ENCODE measurements at places on chromosomes 6 and 20. TPM values are rescaled to one million over a fixed set of nuclear protein-coding genes. Genes with fewer than 3 reads are reported as not detected.

DNA sequence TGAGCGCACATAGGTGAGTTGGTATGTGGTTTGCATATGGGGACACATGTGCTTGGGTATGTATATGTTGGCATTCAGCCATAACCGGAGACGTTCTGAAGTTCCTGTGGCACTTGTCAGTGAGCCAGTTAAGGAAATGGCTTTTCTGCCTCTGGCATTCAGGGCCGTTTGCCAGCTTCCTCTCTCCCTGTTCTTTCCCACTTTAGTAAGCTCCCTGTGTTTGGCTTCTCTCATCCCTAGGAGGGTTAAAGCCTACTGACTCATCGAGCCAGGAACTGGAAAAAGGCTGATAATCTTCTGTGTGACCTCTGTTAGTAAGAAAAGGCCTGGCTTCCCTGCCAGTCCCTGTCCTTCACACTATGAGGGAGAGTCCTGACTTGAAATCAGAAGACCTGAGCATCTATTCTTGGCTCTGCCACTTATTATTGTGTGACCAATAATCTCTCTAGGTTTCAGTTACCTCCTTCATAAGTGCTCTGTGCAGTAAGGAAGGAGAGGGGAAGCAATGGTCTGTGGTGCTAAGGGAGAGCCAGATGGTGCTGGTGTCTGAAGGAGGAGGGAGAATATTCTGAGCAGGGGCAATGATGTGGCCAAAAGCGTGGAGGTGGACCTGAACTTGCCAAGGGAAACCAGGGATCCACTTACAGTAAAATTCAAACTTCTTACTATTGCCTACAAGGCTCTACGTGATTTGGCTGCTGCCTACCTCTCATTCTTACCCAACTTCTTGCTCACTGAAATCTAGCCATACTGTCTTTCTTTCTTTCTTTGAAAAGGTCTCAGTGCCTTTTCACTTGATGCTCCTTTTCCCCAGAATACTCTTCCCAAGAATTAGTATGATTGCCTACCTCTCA, 31.4 kb downstream of the ACSS2 start:
- H3K4me3 ChIP-seq = no peak overlapping the region
- no peaks in the 10 kb centered on the region for H3K27me3 ChIP-seq
- DNase-seq = no peak
- H3K36me3 ChIP-seq = peaks cover 32% of the 10 kb centered on the region

Gene MYB
- total RNA-seq = 82.5 TPM

DNA sequence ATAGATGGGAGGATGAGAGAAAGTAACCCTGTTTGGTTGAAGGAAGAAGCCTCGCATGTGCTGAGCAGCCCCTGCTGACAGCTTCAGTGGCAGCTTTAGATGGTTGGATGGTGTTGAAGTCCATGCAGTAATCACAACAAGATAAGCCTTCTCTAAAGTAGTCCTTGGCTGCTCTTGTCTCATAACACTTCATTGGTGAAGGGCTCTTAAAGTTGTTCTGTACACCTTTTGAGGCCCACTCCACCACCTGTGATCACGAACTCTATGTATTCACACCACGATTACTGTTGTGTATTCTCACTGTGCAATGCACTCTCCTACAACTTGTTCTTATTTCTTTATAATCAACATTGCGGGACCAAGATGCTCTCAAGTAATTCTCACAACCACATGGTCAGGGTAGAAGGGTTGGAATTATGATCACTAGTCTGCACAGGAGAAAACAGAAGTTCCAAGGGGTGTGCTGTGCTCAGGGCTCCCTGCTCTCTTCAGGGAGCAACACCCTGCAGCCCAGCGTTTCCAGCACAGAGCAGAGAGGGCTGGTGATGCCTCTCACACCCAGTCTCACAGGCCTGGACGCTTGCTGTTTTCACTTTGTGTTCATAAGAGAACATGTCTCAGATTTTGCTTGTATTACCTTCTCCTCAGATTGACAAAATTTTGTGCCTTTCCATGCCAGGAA, 294.4 kb downstream of the SMOC2 start:
- no peak for DNase-seq
- no peak overlapping the region for H3K27ac ChIP-seq
- H3K4me1 ChIP-seq = no peaks in the 10 kb centered on the region

GRCh38 chr20:2451939-2452732, 18.5 kb downstream of the SNRPB start:
- peak; percentile 50 for DNase-seq
- H3K27ac ChIP-seq = no peak overlapping the region
- H3K36me3 ChIP-seq = peaks cover 3% of the 10 kb centered on the region
- H3K4me3 ChIP-seq = no peak overlapping the region
- no peaks in the 10 kb centered on the region for H3K27me3 ChIP-seq
- H3K4me1 ChIP-seq = peaks cover 29% of the 10 kb centered on the region

DNA sequence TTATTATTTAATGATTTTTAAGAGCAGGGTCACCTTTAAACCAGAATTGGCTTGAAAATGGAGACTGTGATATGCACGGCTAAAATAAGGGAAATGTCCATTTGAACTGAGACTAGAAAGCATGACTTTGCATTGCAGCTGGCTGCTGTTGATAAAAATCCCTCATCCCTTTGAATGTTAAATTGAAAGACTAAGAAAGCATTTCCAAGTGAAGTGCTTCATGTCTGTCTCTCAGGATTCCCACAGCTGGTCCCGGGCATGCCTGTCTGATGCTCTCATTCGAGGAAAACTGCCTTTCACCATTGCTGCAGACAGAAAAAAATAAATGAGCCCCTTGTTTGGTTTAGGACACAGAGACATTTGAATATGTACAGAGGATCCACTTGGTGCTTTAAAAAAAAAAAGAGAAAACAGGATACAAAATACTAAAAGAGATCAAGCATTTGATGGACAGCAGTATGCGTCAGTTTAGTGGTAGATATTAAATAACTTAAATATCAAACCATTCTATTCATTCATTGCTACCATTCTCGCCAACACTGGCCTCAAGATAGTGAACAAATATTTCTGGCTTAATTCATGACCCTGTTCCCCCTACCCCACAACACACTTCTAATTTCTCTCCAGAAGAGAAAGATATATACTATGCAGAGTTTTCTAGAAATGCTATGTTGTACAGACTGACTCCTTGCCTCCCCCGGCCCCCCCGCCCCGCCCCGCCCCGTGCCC, 55.0 kb downstream of the TBC1D7 start:
- peaks cover 26% of the 10 kb centered on the region for H3K4me1 ChIP-seq
- H3K27ac ChIP-seq = peak overlapping the region; percentile 27
- no peaks in the 10 kb centered on the region for H3K36me3 ChIP-seq
- H3K4me3 ChIP-seq = no peak overlapping the region
- no peak for DNase-seq

- no peaks in the 10 kb centered on the region for H3K4me1 ChIP-seq
- no peaks in the 10 kb centered on the region for H3K27me3 ChIP-seq
- DNase-seq = no peak
Observed at GRCh38 chr6:153849072-153849779, 189.8 kb upstream of the OPRM1 start.

Gene PSORS1C1
- not detected for total RNA-seq

DNA sequence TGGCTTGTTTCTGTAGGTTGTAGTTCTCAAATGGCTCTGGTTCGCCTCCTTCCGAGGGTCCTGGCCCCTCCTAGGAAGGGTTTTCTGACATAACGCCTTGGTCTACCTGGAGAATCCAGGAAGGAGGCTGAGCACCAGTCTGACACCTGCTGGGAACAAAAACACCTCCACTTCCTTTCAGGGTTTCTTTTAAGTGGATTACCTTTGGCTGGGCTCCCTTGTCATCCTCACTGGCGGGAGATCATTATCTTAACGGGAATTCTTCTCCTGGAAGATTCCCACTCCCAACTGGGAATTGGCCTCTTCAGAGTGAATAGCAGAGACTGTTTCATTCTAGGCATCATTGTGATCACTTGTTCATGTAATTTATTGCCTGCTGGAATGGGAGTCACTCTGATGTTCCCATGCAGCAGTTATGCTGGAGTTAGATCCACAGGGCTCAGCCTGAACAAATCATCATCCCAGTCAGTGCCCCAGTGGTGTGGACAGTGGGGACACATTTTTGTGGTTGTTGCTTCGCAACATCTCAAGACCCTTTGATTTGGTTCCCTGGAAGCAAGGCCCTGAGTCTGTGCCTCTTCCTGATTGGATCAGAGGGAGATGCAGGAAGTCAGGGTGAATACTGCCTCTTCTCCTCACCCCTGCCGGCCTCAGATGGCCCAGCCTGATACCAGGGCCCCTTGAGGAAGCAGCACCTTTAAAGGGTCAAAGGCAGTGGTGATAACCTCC, 49.1 kb downstream of the LYRM2 start:
- H3K4me3 ChIP-seq = no peak overlapping the region
- DNase-seq = no peak
- no peak overlapping the region for H3K27ac ChIP-seq
- no peaks in the 10 kb centered on the region for H3K4me1 ChIP-seq
- H3K27me3 ChIP-seq = no peaks in the 10 kb centered on the region

- H3K4me3 ChIP-seq = no peak overlapping the region
- H3K4me1 ChIP-seq = peaks cover 34% of the 10 kb centered on the region
- no peaks in the 10 kb centered on the region for H3K27me3 ChIP-seq
- no peak overlapping the region for H3K27ac ChIP-seq
Observed at GRCh38 chr20:35318502-35319157, 26.4 kb upstream of the FAM83C start.

DNA sequence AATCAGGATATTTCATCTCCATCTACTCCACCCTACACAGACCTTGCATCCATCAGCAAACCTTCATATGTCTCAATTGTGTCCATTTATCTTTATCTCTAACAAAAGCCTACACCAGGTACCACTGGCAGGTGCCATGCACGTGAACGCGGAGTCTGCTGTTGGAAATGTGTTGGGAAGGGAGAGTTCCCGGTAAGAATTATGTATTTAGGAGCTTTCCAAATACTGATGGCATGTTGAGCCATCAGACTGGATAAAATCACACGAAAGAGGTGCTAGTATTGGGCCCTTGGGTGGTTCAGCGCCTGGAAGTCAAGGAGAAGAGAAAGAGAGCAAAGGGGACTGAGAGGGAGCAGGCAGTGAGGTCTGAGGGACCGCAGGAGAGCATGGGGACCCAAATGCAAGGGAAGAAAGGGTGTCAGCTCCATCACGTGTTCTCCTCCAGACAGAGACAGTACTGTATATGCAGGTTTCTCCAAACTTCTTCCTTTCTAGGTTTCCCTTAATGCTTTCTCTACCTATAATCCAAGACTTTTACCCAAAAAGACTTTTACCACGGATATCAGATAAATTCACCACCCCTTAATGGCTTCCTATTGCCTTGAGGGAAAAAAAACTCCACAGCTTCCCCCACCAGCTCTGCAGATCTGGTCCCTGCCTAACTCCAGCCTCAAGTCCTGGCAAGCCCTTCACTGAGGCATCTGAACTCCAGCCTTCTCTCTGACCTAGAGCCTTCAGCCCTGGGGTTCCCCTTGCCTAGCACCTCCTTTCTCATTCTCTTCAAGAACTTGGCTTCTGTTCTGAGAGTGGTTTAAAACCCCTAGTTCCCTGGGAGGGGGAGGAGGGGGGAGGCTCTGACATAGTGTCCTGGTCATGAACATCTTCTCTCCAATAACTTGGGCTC, 4.8 kb upstream of the ZNF217 start:
- peak overlapping the region; percentile 42 for H3K27ac ChIP-seq
- no peak for DNase-seq
- H3K27me3 ChIP-seq = no peaks in the 10 kb centered on the region
- H3K36me3 ChIP-seq = peaks cover 19% of the 10 kb centered on the region
- H3K4me3 ChIP-seq = no peak overlapping the region

DNA sequence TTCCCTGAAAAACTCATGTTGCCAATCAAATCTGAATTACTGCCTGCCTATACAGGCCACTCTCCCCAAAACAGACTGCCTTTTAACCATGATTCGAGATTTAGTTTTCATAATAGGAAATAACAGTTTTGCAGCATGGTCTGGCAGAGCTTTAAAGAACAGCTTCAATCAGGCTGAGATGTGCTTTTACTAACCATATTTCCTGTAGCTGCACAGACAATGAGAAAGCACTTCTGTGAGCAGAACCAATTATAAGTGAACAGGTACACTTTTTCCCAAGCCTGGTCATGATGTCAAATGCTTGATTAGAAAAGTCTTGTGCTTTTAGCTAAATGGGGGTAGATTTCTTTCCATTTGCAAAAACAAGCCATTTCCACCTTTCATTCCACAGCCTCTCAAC, 108.2 kb downstream of the THEMIS start:
- no peak for DNase-seq
- peaks cover 12% of the 10 kb centered on the region for H3K4me1 ChIP-seq
- H3K27ac ChIP-seq = no peak overlapping the region
- no peaks in the 10 kb centered on the region for H3K27me3 ChIP-seq
- no peak overlapping the region for H3K4me3 ChIP-seq

DNA sequence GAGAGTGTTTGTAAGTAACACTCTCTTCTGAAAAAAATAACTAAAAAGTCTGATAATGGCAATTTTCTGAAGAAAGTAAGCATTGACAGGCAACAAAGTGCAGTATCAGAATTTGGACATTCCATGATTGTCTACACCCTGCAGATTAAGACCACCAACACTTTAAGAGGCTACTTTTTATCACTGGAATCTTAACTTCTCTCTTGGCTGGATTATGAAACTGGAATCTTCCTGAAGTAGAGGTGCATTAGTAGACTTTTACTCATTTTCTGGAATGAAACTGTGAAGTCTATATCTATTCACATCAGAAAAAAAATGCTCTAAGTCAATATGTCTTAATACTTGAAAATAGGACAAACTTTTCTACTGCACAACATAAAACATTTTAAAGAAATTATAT, 547.5 kb downstream of the COL12A1 start:
- no peaks in the 10 kb centered on the region for H3K36me3 ChIP-seq
- no peak overlapping the region for H3K27ac ChIP-seq
- H3K4me3 ChIP-seq = no peak overlapping the region
- DNase-seq = no peak
- H3K4me1 ChIP-seq = no peaks in the 10 kb centered on the region

GRCh38 chr20:50310673-50311051, 120.0 kb downstream of the CEBPB start:
- H3K4me1 ChIP-seq = no peaks in the 10 kb centered on the region
- no peak overlapping the region for H3K27ac ChIP-seq
- no peak for DNase-seq
- H3K27me3 ChIP-seq = peaks cover 15% of the 10 kb centered on the region
- H3K4me3 ChIP-seq = no peak overlapping the region

DNA sequence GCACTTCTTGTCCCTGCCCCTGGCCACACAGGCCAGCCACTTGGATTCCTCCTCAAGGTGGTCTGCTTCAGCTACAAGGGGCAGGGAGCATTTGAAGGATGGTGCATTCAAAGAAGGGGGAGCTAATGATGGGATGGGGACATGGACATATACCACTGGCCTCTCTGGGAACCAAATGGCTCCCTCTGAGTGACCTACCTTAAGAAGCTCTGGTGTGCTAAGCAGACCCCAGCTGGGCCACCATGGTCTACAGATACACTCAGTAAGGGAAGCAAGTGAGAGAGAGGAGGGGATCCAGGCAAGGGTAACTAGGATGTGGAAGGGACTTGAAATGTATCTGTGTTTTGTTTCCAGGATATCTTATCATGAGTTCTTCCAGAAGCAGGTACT, 62.4 kb downstream of the TTI1 start:
- H3K4me1 ChIP-seq = no peaks in the 10 kb centered on the region
- H3K27me3 ChIP-seq = no peaks in the 10 kb centered on the region
- no peak for DNase-seq
- H3K36me3 ChIP-seq = peaks cover 3% of the 10 kb centered on the region
- H3K4me3 ChIP-seq = no peak overlapping the region
